ENCODE measurements at places on chromosomes 11 and 22.

GRCh38 chr11:45931739-45932138, 9.3 kb downstream of the LARGE2 start:
- H3K27ac ChIP-seq = no peak overlapping the region
- peaks cover 14% of the 10 kb centered on the region for H3K4me1 ChIP-seq
- DNase-seq = no peak
- no peaks in the 10 kb centered on the region for H3K27me3 ChIP-seq
- peaks cover 30% of the 10 kb centered on the region for H3K36me3 ChIP-seq

DNA sequence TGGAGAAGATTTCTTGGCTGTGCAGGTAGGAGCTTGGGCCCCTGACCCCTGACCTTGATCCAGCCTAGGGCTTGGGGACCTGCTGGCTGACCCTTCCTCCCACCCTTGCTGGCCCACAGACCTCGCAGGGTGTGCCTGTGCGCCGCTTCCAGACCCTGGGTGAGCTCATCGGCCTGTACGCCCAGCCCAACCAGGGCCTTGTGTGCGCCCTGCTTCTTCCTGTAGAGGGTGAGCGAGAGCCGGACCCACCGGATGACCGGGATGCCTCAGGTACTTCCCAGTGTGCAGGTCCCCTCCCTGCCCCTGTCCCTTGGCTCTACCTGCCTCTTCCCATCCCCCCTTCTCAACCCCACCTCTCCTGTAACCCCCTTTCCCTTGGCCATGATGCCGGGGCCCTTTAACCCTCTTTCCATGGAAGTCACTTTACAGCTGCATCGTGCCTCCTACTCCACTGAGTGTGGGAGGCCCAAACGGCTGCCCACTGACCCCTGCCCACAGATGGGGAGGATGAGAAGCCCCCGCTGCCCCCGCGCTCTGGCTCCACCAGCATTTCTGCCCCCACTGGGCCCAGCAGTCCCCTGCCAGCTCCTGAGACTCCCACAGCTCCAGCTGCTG, 3.8 kb downstream of the INPPL1 start:
- no peak overlapping the region for H3K27ac ChIP-seq
- H3K27me3 ChIP-seq = no peaks in the 10 kb centered on the region
- no peak overlapping the region for H3K4me3 ChIP-seq
- DNase-seq = no peak
- peaks cover 21% of the 10 kb centered on the region for H3K4me1 ChIP-seq
- H3K36me3 ChIP-seq = peaks cover 10% of the 10 kb centered on the region

- H3K4me3 ChIP-seq = no peak overlapping the region
- no peak for DNase-seq
- no peaks in the 10 kb centered on the region for H3K36me3 ChIP-seq
- H3K4me1 ChIP-seq = peaks cover 34% of the 10 kb centered on the region
- H3K27ac ChIP-seq = no peak overlapping the region
- no peaks in the 10 kb centered on the region for H3K27me3 ChIP-seq
These were observed 354.8 kb downstream of the ETS1 start for GRCh38 chr11:128232588-128232987.

- H3K27ac ChIP-seq = no peak overlapping the region
- H3K27me3 ChIP-seq = no peaks in the 10 kb centered on the region
- DNase-seq = peak; percentile 67
These were observed 177.4 kb downstream of the JRKL start for GRCh38 chr11:96567176-96567575.

- H3K4me1 ChIP-seq = no peaks in the 10 kb centered on the region
- no peaks in the 10 kb centered on the region for H3K36me3 ChIP-seq
- no peak for DNase-seq
- no peak overlapping the region for H3K27ac ChIP-seq
- no peak overlapping the region for H3K4me3 ChIP-seq
These were observed 82.4 kb downstream of the FAT3 start for GRCh38 chr11:92306966-92307510.

DNA sequence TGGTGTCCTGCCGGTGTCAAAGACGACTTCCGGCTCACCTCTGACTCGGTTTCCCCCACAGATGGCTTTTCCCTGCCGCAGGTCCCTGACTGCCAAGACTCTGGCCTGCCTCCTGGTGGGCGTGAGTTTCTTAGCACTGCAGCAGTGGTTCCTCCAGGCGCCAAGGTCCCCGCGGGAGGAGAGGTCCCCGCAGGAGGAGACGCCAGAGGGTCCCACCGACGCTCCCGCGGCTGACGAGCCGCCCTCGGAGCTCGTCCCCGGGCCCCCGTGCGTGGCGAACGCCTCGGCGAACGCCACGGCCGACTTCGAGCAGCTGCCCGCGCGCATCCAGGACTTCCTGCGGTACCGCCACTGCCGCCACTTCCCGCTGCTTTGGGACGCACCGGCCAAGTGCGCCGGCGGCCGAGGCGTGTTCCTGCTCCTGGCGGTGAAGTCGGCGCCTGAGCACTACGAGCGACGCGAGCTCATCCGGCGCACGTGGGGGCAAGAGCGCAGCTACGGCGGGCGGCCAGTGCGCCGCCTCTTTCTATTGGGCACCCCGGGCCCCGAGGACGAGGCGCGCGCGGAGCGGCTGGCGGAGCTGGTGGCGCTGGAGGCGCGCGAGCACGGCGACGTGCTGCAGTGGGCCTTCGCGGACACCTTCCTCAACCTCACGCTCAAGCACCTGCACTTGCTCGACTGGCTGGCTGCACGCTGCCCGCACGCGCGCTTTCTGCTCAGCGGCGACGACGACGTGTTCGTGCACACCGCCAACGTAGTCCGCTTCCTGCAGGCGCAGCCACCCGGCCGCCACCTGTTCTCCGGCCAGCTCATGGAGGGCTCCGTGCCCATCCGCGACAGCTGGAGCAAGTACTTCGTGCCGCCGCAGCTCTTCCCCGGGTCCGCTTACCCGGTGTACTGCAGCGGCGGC, 5.5 kb downstream of the B3GNT6 start:
- peaks cover 10% of the 10 kb centered on the region for H3K4me1 ChIP-seq
- peak overlapping the region; percentile 55 for H3K4me3 ChIP-seq
- H3K36me3 ChIP-seq = no peaks in the 10 kb centered on the region

GRCh38 chr11:69822676-69823494, 3.7 kb upstream of the FGF3 start:
- peaks cover 6% of the 10 kb centered on the region for H3K4me1 ChIP-seq
- no peak overlapping the region for H3K27ac ChIP-seq
- no peaks in the 10 kb centered on the region for H3K36me3 ChIP-seq
- H3K27me3 ChIP-seq = peaks cover 90% of the 10 kb centered on the region

DNA sequence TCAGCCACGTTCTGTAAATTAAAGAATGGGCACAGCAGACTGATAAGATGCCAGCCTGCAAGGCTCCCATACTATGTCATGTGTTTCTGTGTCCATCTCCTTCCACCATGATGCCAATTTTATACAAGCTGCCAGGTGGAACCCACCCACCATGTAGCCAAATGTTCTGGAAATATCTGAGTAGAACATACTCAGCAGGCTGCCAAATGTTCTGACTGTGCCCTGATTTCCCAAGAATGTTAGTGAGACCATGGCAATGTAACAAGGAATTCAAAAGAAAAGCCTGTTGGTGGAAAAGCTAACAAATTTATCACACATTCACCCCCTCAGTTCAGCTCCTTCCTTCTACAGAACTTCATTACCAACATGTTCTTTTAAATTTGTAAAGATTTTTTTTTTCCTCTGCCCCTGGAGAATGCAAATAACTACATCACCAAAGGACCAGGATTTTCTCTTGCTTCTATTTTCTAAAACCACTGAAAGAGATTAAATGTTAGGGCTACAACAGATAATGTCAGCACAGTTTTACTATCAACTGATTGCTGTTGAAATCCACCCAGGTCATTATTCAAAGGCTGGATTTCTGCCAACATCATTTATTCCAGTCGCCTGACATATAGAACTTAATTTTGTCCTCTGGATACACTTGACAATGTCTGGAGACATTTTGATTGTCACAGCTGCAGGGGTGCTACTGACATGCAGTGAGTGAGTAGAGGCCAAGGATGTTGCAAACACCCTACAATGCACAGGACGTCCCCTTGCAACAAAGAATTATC, 3.1 kb downstream of the DMC1 start:
- no peak overlapping the region for H3K4me3 ChIP-seq
- H3K27ac ChIP-seq = no peak overlapping the region
- peaks cover 18% of the 10 kb centered on the region for H3K4me1 ChIP-seq
- H3K36me3 ChIP-seq = no peaks in the 10 kb centered on the region
- no peaks in the 10 kb centered on the region for H3K27me3 ChIP-seq
- DNase-seq = no peak

DNA sequence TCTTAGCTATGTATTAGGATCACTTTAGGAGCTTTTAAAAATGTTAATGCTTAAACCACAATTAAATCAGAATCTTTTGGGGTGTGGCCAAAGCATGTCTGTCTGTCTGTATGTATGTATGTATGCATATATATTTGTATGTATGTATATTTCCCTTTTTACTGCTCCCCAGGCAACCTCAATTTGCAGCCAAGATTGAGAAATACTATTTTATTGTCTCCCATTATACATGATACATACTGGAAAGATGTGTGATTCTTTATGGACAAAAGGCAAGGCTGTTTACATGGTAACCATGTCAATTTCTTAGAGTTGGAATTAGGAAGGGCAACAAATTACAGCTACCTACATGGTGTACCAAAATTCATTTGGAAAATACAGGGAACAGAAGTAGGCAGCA, 783.6 kb downstream of the ETS1 start:
- no peaks in the 10 kb centered on the region for H3K36me3 ChIP-seq
- no peaks in the 10 kb centered on the region for H3K4me1 ChIP-seq
- H3K27ac ChIP-seq = no peak overlapping the region
- H3K4me3 ChIP-seq = no peak overlapping the region

- no peak overlapping the region for H3K4me3 ChIP-seq
- H3K4me1 ChIP-seq = no peaks in the 10 kb centered on the region
- peak; percentile 23 for DNase-seq
- H3K27ac ChIP-seq = no peak overlapping the region
- H3K36me3 ChIP-seq = no peaks in the 10 kb centered on the region
These were observed 9.6 kb upstream of the KCNQ1OT1 start for GRCh38 chr11:2709429-2709828.

- no peaks in the 10 kb centered on the region for H3K27me3 ChIP-seq
- no peak for DNase-seq
- H3K4me1 ChIP-seq = no peaks in the 10 kb centered on the region
- H3K4me3 ChIP-seq = no peak overlapping the region
These were observed 19.0 kb upstream of the PTPRJ start for GRCh38 chr11:47961383-47961782.

- H3K27me3 ChIP-seq = no peaks in the 10 kb centered on the region
- peaks cover 6% of the 10 kb centered on the region for H3K4me1 ChIP-seq
- no peak for DNase-seq
These were observed 4.9 kb upstream of the ATP6V1E1 start for GRCh38 chr22:17633217-17633997.

DNA sequence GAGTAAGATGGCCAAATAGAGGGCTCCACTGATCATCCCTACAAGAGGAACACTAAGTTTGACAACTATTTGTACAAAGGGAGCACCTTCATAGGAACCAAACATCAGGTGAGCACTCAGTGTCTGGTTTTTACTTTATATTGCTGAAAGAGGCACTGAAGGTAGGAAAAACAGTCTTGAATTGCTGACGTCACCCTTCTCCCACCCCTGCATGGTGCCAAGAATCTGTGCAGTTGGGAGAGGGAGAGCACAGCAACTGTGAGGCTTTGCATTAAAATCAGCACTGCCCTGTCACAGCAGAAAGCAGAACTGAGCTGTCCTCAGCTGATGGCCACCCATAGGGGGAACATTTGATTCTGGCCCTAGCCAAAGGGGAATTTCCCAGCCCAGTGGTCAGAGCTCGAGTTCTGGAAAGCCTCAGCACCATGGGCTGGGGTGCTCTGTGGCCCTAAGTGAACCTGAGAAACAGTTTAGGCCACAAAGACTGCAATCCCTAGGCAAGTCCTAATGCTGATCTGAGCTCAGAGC, 37.9 kb downstream of the PIWIL3 start:
- peaks cover 11% of the 10 kb centered on the region for H3K4me1 ChIP-seq
- H3K27me3 ChIP-seq = no peaks in the 10 kb centered on the region
- no peak for DNase-seq

GRCh38 chr11:8567602-8568198, 26.3 kb downstream of the STK33 start:
- no peak overlapping the region for H3K27ac ChIP-seq
- H3K36me3 ChIP-seq = no peaks in the 10 kb centered on the region
- H3K4me3 ChIP-seq = no peak overlapping the region
- no peaks in the 10 kb centered on the region for H3K27me3 ChIP-seq

GRCh38 chr11:104370478-104370877, 206.5 kb upstream of the PDGFD start:
- no peaks in the 10 kb centered on the region for H3K36me3 ChIP-seq
- H3K27ac ChIP-seq = no peak overlapping the region
- no peak for DNase-seq
- no peak overlapping the region for H3K4me3 ChIP-seq
- no peaks in the 10 kb centered on the region for H3K4me1 ChIP-seq
- no peaks in the 10 kb centered on the region for H3K27me3 ChIP-seq

DNA sequence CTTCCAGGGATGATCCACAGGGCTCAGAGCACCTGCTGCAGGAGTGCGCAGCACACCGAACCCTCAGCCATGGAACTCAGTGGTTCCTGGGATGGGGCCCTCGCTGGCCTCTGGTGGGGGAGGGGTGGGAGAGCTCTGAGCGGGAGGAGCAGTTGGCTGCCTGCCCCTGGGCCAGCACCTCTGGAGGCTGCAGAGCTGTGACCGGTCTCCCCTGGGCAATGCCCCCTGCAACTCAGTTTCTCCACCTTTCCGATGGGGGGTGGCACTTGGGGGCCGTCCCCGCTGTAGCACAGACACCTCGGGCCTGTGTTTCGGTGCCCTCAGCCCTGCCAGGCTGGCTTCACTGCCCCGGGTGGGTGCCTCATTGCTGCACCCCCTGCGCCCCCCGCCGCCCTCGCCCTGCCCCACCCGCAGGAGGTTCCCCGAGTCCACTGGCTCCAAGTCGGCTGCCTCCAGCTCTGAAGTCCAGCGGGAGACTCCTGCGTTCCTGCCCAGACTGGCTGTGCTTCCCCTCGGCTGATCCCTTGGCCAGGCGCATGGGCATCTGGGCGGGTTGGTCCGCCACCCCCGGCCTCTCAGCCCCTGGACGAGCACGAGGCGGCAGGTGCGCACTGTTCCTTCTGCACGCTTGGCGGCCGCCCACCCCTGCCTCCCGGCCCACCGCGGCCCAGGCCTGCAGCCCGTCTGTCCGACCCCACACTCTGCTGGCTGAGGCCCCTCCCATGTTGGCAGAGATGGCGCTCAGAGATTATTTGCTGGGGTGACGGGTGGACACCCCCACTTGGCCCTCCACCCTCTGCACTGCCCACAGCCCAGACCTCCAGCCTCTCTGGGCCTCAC, 1.8 kb downstream of the MUC6 start:
- no peak overlapping the region for H3K27ac ChIP-seq
- H3K4me3 ChIP-seq = no peak overlapping the region
- no peaks in the 10 kb centered on the region for H3K36me3 ChIP-seq
- H3K4me1 ChIP-seq = no peaks in the 10 kb centered on the region
- H3K27me3 ChIP-seq = no peaks in the 10 kb centered on the region
- DNase-seq = no peak

- no peak for DNase-seq
- H3K4me1 ChIP-seq = no peaks in the 10 kb centered on the region
These were observed 711.6 kb upstream of the LRRC4C start for GRCh38 chr11:42171046-42171445.

Data from common myeloid progenitor, CD34-positive (primary cell).